Lung microvascular endothelial cell (primary cell): ENCODE measurements at places on chromosomes 2 and 18. TPM values are rescaled to one million over a fixed set of nuclear protein-coding genes. Genes with fewer than 3 reads are reported as not detected.

DNA sequence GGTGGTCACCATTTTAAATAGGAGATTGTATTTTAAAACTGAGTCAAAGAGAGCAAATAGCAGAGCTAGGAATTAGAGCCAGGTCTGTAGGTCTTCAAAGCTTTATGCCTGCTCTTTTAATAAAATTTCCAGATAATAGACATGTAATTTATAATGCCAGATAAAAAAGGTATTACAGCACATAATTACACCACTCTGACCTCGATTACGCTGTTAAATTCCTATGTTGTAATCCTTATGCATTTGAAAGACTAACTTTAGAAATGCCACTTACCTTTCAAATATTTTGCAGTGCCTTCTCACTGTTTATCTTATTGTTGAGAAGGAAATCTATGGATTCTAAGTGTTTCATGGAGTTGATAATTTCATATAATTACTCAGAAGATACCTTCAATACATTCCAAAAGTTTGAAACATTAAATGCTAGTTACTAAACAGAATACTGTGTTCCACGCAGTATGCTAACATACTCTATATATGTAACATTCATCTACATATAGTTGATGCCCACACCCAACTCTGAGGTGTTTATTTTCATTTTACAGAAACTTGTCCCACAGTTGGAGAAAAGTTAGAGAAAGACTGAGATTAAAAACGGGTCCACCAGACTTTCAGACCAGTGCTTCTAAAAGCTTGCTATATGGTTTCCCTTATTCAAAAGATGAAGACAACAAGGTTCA, 120.0 kb downstream of the OSBPL1A start:
- DNase-seq = no peak

The TLX2 gene
- total RNA-seq = not detected in 2 replicates

The WDR75 gene
- 37.0 and 44.4 TPM in 2 replicates for total RNA-seq

DNA sequence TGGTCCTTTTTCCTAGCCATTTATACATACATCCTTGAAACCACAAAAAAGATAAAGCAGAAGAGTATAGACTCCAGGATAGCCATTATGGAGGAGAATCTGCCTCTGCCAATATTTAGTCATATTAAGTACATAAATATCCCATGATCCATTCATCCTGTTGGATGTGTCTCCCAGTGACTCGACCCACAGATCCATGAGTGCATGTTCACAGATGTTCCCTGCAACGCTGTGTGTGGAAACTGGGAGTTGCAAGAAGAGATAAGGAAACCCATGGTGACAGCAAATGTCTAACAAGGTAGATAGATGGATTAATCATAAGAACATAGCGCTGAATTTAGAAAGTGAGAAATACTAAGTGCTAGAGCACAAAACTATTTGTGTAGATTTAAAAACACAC, 34.5 kb downstream of the STK39 start:
- DNase-seq = peak; percentile 14

DNA sequence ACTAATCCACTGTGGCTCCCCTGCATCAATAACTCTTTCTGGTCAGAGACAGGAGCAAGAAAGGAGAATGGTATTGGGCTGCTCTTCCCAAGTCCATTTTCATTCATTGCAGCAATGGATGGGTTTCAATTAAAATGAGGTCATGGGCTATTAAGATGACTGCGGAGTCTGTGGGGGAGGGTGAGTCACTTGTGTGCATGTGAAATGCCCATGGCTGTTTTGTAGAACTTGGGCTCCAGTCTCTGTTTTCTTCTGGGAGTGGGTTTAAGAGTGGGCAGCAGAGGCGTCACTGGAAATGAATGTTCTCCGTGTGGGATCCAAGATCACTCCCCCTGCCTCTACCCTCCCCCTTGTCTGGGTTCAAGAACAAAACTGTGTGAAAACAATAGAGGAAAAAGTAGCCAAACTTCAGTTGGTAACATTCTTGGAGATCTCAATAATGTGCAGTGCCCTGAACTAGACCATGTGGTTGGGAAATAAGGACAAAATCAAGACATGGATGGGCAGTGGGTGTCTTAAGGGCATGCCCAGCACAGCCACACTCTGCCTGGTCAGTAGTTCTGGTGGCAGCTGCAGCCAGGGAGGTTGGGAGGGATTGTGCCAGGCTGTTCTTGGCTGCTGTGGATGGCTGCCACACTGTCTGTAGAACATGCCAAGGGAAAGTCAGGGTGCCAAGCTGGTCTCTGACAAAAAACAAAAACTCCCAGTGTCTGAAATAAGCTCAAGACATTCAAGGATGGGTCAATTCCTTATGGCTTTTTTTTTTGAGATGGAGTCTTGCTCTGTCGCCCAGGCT, 68.2 kb upstream of the CXCR4 start:
- DNase-seq = no peak

GRCh38 chr2:111046670-111047069, 74.0 kb upstream of the BCL2L11 start:
- DNase-seq = no peak
